Dermis microvascular lymphatic vessel endothelial cell (primary cell): ENCODE measurements at places on chromosomes 2 and 18.

DNA sequence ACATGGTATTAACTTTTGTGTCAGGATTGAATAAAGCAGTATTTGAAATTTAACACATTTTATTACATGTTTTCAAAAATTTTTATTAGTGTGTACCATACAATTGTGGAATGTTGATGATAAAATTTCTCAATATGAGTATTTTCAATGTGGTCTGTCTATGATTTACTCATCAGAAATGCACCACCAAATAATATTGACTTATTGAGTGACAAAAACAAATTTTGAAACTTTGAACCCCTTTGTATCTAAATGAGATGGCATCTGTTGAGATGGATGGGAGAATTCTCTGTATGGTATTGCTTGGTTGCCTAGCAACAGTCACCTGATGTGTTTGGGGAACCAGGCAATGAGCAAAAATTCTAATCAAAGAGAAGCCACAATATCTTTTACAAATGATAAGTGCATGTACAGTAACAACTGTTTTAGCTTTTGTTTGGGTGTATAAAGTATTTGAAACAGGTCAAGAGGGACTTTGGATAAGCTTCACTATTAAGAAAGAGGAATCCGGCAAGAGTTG is 400.1 kb downstream of the CCDC85A start:
- DNase-seq, result no peak

DNA sequence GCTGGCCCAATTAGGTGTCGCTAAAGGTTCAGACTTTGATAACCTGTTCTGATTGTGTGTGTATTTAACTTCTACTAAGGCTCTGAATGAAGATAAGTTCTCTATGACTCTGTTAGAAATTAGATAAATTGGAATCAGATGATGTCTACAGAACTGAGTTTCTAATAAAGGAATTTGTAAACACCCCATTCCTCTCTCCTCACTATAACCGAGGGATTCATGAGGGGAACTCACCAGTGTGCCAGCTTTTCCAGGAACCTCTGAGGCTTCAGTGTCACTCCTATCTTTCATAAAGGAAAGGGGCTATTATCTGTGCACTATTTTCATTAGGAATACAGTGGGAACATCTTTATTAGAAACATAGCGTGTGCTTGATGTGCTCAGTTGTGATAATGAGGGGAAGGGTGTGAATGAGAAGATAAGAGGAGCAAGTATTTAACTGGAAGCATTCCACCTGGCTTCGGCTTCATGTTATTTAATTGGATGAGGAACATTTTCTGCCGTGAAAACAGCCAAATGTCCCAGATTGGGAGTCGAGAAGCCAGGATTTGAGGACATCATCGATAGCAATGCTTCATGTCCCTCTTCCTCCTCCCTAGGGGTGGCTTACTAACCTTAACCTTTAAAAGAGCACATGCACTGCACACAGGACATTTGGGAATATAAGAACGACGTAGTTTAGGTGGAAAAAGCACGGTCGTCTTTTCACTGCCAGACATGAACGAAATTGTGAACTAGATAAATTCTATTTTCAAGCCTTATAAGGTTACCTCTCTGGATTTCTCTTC is 84.8 kb upstream of the TCF4 start:
- DNase-seq, result peak; percentile 63

- peak; percentile 57 for DNase-seq
Measured at GRCh38 chr2:201228271-201228911, 31.9 kb upstream of the CASP8 start.

GRCh38 chr18:65788373-65788772 is 37.6 kb downstream of the CDH7 start:
- no peak for DNase-seq

DNA sequence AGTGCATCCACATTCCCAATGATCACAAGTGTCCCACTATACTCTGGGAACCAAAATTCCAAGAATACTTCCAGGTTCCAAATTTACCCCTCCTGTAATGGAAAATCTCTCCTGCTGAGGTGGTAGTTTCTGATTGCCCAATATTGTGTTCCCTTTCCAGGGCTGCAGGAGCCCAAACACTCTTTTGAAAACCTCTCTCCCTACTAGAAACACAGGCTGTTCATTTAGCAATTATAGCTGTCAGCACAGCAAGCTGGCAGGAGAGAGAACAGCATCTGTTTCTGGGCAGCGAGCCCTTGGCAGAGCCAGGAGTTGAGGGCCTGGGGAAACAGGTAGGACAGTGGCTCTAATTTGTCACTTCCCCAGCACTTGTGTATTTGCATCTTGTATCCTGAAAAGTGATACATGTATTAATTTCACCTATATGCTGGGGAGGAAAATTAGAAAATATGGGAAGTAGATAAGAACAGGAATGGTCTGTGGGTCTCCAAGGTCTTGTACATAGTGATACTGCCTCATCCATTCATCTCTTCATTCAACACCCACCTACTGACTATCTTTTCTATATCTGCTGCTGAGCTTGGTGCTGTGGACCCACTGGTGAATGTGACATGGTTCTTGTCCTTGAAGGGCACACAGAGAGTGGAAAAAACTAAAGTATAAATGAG is 16.9 kb upstream of the PAIP2B start:
- no peak for DNase-seq

- DNase-seq, result no peak
Measured at GRCh38 chr18:8029061-8029460, 461.9 kb downstream of the PTPRM start.

DNA sequence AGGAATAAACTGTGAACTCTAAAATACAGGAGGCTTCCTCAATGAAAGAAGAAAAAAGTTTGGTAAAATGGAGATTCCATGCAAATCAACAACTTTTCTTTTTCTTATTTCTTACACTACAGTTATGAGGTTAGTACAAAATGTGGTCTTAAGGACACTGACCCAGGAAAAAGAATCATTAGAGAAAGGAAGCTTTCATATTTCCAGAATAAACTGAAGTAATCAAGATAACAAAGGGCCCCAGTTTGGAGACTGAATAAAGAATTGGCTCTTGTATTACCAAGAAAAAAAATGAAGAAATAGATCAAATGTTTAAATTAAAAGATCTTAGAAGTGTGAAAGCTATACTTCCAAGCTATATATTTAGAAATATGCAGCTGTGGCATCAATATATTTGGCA is 72.3 kb downstream of the SLC66A3 start:
- no peak for DNase-seq
